ENCODE measurements at places on chromosomes 6 and 20.

DNA sequence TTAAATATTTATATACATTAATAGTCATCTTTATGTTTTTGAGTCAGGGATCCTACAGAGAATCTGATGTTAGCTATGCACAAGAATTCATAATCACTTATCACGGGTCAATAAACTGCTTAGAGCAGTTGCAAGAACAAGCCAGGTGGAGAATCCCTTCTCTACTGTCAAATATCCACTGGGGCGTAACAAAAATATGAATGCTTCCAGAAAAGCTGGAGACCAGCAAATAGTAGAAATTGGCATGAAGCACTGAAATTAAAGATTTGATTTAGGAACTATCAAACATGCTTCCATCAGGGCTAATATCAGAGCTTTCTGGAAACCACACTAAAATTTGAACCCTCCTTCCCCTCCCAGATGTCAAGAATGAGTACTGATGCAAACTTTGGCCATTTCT lies 37.3 kb downstream of the ADGRG6 start:
- DNase-seq, result no peak

GRCh38 chr6:154478701-154479060 lies 31.8 kb downstream of the CNKSR3 start:
- DNase-seq, result no peak

DNA sequence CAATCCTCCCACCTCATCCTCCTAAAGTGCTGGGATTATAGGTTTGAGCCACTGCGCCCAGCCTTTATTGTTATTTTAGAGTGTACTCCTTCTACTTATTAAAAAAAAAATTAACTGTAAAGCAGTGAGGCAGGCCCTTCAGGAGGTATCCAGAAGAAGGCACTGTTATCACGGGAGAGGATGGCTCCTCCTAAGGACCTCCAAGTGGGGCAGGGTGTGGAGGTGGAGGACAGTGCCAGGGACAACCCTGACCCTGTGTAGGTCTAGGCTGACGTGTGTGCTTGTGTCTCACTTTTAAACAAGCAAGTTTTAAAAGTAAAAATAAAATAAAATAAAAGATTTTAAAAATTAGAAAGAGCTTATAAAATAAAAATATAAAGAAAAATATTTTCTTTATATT lies 23.7 kb upstream of the TAF4 start:
- no peak for DNase-seq

DNA sequence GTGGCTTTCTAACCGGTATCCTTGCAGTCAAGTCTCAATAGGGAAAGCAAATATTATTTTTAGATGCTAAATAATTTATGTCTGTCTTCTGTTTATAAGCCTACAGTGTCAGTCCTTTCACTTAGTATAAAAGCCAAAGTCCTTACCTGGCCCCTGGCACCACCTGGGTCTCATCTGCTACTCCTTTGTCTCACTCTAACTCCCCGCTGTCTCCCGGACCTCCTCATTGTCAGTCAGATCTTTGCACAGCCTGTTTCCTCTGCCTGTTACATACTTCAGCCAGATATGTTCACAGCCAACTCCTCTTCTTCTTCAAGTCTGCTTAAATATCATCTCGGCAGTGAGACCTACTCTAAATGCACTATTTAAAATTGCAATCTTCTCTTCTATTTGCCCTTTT lies 84.2 kb downstream of the THEMIS start:
- DNase-seq, result no peak

GRCh38 chr6:134080171-134080795 lies 27.9 kb upstream of the SLC2A12 start:
- DNase-seq, result no peak

Measured in T follicular helper cell (primary cell).